RCC 7860 (cell line): ENCODE measurements at places on chromosomes 7 and 10.
A peak's percentile ranks its signal among the peaks of the same experiment; 100 is the strongest.

- DNase-seq: peak; percentile 45
These were observed 513.9 kb downstream of the GATA3 start for GRCh38 chr10:8568401-8568800.

DNA sequence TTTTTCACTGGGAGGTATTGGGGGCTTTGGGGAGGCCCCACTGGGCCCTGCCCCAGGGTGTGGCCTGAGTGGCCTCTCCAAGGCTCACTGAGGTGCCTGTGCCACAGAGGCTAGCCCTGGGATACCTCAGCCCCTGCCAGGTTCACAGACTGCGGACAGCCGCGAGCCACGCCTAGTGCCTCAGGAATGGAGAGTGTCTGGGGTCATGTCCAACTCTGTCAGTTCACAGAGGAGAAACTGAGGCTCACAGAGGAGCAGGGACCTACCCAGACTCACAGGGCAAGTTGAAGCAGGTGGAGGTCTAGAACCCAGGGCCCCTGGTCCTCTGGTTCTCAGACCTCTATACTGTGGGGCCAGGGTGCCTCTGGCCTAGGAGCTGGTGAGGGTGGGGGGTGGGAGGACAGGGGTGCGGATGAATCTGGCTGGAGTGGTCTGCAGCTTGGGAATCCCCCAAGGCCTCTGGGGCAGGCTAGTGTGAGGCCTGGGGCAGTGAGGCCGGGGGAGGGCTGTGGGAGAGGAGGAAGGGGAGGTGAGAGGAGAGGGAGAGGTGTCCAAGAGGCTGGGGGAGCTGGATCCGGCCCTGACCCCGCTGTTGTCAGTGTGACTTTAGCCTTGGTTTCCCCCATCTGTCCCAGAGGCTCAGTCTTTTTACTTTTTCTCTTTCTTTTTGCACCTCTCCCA lies 20.0 kb downstream of the NEURL1 start:
- no peak for DNase-seq

DNA sequence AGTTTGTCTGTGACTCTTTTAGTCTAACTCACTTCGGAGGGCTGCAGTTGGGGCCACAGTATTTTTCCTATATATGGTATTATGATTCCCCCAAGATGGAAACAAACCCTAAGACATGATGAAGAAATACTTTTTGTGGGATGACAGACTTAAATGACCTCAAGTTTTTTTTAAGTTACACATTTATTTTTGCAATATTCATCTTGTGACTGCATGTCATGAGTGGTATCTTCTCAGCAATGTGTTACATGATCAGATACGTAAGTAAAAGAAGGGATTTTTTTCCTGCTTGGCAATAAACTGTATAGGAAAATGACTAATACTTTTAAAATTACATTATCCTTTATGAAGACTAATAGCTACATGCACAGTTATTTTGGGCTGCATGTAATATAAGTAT lies 57.8 kb downstream of the OR13A1 start:
- DNase-seq: no peak

GRCh38 chr10:69474742-69475432 lies 23.6 kb downstream of the TSPAN15 start:
- DNase-seq: peak; percentile 86

DNA sequence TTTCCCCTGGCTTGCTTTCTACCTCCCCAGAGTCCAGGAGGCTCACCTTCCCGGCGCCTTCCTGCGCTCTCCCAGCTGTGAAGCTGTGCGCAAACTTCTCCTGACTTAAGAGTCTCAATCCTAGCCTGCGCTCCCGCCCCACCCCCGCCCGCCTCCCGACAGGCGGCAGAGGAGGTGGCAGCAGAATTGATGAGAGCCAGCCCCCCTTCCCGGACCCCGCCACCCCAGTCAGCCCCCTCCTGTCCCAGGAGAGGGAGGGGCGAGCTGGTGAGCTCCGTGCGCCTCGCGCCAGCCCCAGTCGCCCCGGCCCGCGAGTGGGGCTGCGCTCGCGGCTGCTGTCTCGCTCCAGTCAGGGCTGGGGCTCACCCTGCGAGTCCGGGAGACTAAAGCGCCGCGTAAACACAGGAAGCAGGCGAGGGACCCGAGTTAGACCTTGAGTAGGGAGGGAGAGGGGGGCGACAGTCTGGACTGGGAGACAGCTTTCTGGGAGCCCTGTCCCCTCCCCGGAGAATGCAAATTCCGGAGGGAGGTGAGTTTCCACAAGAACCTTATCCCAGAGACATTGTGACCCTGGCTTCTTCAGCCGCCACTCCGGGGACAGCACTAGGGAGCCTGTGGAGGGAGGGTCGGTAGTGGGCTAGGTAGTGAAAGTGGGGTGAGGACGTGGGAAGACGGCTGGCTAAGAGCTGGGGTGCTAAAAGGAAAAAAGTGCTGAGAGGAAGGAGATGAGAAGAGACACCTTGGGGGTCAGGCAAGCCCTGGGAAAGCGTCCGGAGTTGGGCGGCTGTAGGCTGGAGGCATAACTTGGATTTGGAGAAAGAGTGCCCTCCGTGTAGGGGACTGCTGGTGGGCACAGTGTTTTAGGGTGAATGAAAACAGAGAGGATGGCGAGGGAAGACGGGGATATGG lies at the start of gene CALCR:
Gene CALCR (minus strand): TSS at position 79 of the 909 bp plus-strand sequence. CDS start 87,743 bp downstream, outside the sequence.
- DNase-seq: no peak

- peak; percentile 18 for DNase-seq
These were observed 52.5 kb downstream of the PRF1 start for GRCh38 chr10:70549962-70550458.

GRCh38 chr7:44969049-44969700 lies 9.6 kb downstream of the MYO1G start:
- DNase-seq: no peak

DNA sequence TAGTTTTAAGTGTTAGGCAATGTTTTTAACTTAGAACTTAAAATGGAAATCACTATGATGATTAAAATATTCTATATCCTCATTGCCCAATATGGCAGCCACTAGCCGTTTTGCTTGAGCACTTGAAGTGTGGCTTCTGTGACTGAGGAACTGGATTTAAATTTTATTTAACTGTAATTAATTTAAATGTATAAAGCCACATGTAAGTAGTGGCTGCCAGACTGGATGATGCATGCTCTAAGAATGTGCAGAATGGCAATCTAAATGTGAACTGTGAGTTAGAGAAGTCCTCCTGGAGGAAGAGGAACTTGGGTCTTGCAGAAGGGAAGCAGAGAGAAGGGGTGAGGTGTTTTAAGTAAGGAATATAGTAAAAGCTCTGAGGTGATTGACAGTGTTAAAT lies 451.4 kb downstream of the SUGCT start:
- peak; percentile 27 for DNase-seq

- no peak for DNase-seq
These were observed 27.2 kb upstream of the PAPSS2 start for GRCh38 chr10:87632454-87632853.

GRCh38 chr10:91700788-91701444 lies 68.0 kb upstream of the PPP1R3C start:
- no peak for DNase-seq

- no peak for DNase-seq
These were observed 440.4 kb downstream of the KIF20B start for GRCh38 chr10:90141791-90142190.

DNA sequence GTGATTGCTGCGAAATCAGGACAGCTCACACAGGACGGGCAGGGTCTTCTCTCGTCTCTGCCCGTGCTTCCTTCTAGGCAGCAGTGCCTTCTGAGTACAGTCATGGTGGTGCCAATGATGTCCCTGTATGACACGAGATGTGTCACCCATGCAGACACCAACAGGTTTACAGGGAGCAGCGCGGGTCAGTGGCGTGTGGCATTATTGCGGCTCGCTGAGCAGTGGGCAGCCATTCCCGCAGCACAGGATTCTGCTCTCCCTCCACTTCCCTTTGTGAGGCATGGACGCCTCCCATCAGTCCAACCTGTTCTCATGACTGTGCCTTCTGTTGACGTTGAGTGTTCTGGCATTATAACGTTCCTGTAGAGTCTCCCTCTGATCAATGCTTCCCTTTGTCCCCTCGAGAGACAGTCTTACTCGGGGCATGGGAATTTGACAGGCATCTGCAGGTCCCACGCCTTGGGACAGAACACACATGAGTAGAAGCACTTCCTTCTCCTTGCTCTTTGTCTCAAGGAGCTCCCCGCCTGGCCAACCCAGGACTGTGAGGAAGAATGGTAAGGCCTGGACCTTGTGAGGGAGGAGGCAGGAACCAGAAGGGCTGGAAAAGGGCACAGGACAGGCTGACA lies 219.5 kb downstream of the PAXIP1 start:
- peak; percentile 29 for DNase-seq

DNA sequence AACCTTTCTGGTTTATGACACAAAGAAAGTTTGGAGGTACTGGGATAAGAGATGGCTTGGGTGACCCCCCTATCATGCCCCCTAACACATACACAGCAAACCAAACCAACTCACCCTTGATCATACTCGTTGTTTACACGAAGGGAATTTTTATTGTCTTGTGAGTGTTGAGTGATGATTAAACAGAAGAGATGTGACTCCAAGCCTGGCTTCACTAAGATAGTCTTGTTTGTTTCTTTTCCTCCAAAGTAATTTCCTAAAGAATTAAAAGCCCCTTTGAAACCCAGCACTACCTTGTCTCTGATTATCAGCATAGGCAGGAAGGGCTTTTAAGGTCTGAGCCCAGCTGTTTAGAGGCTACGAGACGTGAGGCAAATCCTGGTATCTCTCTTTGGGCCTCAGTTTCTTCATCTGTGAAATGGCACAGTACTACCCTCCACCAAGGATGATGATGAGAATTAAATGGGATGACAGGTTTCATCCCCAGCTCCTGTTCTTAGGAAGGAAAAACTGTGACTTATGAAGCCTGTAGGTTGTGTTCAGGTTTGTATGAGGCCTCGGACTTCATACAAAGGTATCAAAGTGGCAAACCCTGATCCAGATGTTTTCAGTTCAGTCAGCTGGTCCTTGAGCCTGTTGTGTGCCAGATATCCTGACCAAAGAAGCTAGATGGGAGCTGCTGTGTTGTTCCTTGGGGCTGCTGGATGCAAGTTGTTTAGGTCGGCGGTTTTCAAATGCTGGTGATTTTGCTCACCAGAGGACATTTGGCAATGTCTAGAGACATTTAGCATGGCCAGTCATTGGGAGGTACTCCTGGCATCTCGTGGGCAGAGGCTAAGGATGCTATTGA lies 51.8 kb downstream of the TCF7L2 start:
- DNase-seq: no peak

- DNase-seq: no peak
These were observed 89.9 kb downstream of the CARD11 start for GRCh38 chr7:2953588-2954407.

- DNase-seq: no peak
These were observed 4.6 kb downstream of the OAT start for GRCh38 chr10:124414076-124414475.

GRCh38 chr10:68566351-68566750 lies 6.2 kb downstream of the TET1 start:
- no peak for DNase-seq

- DNase-seq: no peak
These were observed 185.5 kb downstream of the EMX2 start for GRCh38 chr10:117728087-117728486.

DNA sequence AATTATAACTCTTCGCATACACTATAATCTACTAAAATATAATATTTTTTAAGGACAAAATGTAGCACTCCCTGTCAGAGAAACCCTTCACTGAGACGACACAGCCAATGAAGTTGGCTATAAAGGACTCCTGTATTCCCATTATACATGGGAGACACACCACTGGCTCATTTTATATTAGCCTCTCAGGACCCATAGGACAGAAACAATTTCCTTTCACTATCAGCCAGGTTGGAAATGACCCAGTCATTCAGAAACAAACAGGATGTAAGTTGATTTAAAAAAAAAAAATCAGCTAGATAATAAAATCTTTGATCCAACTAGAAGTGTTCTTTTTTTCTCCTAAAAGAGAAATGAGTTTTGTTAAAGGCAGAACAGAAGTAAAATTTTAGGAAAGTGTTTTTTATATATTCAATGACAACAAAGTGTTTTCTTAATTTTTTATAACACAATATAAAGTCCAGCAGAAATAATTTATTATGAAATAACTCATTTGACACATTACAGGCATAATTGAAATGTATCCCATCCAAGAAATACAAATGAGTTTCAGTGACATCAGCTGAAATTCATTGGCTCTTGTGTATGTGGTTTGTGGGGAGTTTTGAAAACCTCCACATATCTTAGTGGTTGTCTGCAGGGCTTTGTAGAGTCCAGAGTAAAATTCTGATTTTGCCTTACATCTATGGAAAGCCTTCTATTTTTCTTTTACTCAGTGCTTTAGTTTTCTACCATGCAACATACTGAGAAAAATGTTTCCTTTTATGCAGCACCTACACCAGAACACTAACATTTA lies 64.1 kb downstream of the CTTNBP2 start:
- no peak for DNase-seq

DNA sequence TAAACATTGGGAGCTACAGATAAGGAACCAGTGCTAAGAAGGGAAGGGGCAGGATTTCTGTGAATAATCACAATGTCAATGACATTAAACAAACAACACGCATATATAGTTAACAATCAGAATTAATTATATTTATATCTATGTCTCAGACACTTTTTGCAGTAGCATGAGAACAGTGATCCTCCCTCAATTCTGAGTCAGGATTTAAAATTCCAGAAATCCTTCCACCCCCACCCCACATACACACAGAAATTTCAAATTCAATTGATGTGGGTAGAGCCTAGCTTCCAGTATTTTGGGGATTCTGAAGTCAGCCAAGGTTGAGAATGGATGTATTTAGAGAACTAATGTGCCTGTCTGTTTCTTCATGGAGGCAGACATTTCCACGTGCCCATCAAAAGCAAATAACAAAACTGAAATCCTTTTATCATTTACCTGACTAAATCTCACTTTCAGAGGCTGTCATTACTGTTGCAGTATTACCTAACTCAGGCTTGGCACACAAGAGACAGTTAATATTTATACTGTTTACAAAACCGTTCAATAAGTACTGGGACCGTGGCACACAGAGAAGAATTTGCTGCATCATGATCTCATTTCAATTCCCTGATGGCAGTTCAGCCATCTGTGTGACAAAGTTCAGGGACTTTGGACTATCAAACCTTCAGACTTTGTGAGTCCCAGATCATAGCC lies 116.6 kb upstream of the PALS2 start:
- no peak for DNase-seq

DNA sequence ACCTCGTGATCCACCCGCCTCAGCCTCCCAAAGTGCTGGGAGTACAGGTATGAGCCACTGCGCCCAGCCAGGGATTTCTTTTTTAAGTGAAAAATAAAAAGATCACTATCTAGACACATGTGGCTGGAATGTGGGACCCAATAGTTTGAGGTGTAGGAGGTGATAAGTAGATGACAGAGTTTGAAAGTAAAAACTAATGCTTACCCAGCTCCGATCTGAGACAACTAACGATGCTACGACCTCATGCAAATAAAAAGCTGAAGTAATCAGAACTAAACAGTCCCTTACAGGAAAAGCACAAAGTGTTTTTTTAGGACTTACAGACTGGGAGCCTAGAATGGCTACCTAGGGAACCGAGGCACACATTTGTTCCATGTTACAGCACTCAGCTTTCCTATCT lies 23.0 kb downstream of the PCGF6 start:
- no peak for DNase-seq
